GM12864 (cell line): ENCODE measurements at places on chromosomes 4 and X.

- no peak for DNase-seq
Measured at GRCh38 chrX:101260435-101260834, 30.7 kb downstream of the TAF7L start.

GRCh38 chr4:29277381-29277780, 1442.8 kb upstream of the PCDH7 start:
- no peak for DNase-seq

GRCh38 chr4:85423431-85423830, 51.5 kb upstream of the ARHGAP24 start:
- no peak for DNase-seq

DNA sequence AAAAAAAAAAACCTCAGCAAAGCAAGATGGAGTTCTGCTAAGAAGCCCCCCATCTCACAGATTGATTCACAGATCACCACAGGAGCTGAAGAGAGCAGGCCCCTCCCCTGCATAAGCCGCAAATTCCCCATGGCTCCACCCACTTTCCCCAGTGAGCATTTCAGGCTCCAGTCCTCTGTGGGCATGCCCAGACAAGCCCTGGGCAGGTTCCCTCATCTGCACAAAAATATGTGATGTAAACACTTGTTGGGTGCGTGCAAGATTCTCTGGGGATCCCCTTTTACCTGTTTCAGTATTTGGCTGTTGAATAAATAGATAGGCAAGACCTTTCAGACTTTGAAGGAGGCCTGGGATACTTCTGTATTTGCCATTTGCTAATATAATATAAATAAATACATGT, 514.3 kb downstream of the PCDH7 start:
- no peak for DNase-seq

DNA sequence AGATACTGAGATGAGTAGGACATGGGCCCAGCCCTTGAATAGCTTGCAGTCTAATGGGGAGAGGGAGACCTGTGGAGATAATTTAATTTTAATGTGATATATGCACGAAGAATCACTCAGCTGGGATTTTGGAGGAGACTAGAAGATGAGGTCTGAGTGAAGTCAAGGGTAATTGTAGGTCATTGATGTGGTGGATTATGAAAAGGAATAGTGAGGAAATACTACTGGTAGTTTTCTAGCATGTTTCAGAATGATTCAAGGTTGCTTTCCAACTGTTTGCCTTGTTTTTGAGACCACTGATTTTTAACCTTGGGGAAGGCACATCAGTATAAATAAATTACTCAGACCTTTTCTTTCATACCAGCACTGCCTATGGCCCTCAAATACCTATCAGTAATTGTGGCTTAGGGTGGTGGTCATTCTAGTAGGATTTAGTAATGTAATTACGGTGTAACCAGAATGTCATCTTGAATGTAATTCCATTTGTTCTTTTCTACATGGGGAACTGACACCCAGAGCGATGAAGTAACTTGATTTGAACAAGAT, 25.6 kb downstream of the PTTG2 start:
- DNase-seq, result no peak

- DNase-seq, result no peak
Measured at GRCh38 chr4:169184236-169184635, 86.5 kb downstream of the SH3RF1 start.

DNA sequence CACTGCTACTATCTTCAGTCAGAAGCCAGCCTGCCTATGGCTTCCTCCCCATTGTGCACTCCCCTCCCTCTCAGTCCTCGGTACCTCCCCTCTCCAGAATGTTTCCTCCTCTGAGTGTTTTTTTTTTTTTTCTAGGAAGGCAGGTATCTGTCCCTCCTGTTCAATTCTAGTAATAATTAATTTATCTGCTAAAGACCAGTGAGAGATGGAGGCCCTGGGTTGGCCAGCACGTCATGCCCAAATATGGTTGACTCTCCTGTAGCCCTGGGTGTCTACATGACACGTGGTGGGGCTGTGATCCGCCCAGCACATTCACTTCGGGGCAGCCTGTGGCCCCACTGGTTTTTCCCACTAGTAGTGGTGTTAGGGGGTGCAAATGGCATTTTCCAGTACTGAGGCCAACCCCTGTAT, 1.8 kb downstream of the FLNA start:
- no peak for DNase-seq

GRCh38 chr4:152277333-152277732, 258.6 kb downstream of the FBXW7 start:
- DNase-seq, result no peak

DNA sequence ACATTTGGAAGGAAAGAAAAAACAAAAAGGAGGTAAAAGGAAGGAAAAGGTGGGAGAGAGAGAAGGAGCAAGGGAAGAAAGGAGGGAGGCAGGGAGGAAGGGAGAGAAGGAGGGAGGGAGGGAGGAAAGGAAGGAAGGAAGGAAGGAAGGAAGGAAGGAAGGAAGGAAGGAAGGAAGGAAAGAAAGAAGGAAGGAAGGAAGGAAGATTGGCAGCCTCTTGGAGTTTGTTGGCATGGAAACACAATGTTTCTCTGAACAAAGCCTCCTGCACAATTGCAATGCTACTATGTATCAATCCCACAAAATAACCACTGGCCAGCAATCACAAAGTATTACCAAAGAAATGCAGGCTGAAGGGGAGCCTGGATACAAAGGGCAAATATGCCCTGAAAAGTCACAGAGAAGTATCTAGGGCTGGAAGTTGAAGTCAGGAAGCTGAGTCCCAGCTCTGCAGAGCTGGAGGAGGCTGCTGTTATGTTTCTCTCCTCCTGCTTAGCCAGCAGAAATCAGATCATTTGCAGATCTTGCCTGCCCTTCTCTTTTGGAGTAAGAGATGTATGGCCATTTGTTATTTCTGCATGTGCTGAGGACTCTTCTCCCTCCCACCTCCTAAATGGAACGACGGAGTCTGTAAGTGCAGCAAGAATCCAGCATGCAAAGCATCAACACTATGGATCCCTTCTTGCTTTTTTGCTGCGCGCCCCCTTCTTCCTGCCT, 195.9 kb upstream of the LDB2 start:
- no peak for DNase-seq

DNA sequence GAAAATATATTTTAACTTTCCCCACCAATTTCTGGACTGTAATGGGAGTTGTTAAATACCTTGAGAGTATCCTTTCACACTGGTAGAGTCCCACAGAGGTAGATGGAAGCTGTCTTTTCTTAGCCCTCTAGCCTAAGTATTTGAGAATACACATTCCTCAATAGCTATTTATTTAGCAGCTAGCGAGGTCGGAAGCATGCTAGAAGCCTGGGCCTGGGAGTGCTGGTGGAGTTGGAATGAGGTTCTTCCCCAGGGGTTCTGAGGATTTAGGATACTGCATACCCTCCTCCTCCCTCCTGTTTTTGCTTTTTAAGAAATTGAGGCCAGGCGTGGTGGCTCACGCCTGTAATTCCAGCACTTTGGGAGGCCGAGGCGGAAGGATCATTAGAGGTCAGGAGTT, 999 bp upstream of the KLHL15 start:
- DNase-seq, result no peak

GRCh38 chr4:75822416-75822815, 79.8 kb downstream of the PPEF2 start:
- DNase-seq, result no peak

DNA sequence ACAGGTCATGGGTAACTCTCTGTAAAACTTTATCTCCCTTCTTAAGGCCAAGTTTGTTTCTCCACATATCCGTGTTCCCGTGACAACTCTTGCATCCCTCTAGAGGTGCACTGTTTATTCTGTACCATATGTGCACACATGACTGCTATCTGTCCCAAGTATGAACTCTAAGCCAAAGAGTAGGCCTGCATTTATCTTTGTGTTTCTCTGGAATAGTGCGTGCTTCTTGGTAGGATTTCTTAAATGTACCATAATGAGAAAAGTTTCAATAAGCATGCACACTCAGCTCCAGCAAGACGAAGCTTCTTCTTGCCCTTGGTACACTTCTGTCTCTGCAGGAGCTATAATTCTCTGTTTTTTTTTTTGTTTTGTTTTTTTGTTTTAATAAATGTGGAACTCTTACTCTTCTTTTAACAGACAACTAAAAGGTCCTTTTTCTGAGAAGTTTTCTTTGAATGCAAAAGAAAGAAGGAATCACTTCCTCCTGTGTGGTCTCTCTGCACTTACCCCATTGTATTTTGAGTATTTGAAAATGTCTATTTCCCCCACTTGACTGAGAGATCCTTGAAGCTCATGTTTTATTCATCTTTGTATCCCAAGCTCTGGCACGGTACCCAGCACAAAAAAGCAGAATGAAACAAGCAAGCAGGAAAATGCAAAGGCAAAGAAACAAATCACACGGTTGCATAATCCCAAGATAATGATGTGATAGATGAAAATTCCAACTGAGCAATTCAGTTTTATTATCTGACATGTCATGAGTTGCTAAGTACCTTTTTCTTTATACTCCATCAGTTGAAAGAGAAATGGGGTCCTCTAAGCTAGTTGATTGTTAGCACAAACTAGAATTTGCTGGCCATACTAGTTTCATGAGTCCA, 521.9 kb upstream of the BOD1L1 start:
- no peak for DNase-seq

GRCh38 chr4:155667568-155668511, 1.2 kb downstream of the GUCY1A1 start:
- no peak for DNase-seq

- no peak for DNase-seq
Measured at GRCh38 chr4:113677325-113677724, 84.2 kb downstream of the CAMK2D start.

DNA sequence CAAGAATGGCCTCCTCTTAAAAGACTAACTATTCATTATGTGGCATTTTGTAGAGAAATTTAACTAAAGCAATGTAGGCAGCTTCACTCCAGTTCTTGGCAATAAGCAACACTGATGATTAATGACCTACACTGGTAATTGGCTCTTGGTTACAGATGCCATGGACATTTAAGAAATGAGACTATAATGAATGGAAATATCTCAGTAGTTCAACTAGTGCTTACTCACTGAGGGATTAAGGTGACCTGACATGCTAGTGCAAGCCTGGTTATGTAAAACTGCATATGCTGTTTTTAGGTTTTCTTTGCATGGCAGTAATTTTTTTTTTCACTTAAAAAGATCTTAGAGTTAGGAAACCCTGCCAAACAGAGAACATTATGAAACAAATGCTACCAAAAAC, 152.7 kb upstream of the AADAT start:
- no peak for DNase-seq

DNA sequence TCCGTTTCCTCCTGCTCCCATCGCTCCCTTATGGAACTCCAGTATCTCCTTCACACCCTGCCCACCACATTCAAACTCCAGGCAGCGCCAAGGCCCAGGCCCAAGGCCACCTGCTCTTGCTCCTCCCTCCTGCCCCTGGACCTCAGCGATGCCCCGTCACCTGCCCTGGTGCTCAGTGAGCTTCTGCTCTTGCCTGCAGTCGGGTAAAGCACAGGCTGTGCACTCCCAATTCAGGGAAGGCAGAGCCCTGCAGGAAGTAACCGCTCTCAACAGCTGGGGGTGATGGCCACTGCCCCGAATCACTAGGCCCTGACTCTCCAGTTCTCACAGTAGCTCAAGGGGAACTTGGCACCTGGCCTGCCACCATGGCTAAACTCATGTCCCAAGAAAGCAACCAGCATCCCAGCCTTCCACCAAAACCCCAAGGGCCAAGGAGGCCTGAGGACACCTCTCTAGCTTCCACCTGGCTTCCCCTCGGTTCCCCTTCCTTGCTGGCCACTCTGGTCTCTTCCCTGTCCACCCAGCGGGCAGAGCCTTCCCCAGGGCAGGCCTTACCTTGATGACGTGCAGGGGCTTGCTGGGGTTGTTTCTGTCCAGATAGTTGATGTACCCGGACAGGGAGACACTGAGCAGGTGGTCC, 29.3 kb downstream of the WDR1 start:
- no peak for DNase-seq

- no peak for DNase-seq
Measured at GRCh38 chr4:176444741-176445140, 125.0 kb downstream of the SPCS3 start.
